ENCODE measurements at places on chromosomes 1 and 21.

DNA sequence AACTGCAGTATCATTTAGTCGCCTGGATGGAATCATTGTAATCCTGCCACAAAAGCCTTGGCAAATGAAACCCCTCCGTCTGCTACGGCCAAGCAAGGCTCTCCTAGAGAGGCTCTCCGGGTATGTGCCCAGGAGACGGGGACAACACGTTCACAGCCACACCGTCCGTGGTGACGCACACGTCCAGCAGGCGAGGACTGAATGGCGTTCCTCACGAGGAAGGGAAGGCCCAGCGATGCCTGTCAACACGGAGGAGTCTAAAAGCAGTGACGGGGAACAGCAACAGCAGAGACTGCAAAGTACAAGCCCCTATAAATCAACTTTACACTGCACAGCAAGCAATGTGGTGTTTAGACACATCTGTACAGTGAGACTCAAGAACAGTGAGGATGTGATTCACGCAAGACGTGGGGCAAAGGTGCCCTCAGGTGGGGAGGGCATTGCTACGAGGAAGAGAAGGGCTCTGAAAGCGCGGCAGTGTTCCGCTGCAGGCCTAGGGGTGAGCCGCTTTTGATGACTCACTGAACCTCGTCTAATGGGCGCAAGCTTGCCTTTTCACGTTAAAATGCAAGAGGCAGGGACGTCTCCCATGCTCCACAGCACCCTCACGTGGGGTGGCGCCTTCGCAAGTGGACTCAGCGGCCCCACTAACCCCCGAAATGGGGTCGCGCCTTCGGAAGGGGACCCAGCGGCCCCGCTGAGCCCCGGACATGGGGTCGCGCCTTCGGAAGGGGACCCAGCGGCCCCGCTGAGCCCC lies 6.8 kb downstream of the WRAP73 start:
- no peak for DNase-seq

DNA sequence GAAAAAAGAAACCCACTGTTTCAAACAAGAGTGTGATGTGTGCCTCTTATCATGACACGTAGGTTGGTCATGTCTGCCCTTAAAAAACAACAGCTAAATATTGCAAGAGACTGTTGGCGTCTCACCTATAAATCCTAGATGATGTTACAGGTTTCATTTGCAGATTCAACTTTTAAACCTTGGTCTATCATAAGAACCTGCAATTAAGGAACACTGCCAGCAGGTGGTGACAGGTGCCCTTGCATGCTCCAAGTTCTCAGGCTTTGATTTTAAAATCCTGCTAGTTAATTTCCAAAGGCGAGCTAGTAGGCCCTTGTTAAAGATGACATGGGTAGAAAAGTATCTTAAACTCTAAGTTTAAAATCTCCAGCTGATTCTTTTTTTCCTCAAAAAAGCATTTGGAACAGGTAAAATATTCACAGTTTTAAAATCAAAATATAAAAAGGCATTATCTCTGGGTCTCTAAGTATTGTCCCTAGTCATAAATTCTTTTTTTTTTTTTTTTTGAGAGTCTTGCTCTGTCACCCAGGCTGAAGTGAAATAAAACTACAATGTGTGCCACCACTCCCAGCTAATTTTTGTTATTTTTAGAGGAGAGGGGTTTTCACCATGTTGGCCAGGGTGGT lies 39.1 kb downstream of the CLSTN1 start:
- peak; percentile 67 for DNase-seq

GRCh38 chr1:226223157-226223785 lies at the start of gene MIXL1:
Gene MIXL1, plus strand, starts transcription at chr1:226223664. Its CDS starts 18 bp downstream, at chr1:226223682.
- DNase-seq: no peak

- no peak for DNase-seq
Observed at GRCh38 chr1:59089922-59090457, 206.9 kb upstream of the FGGY start.

GRCh38 chr1:34419663-34420136 lies 243.0 kb downstream of the C1orf94 start:
- DNase-seq: no peak

All from HL-60 (cell line).